Mesangial cell (primary cell): ENCODE measurements at places on chromosomes 1 and 21. TPM values are rescaled to one million over a fixed set of nuclear protein-coding genes. Genes with fewer than 3 reads are reported as not detected.

The TSPAN1 gene
- 2.8 and 10.3 TPM in 2 replicates for total RNA-seq

The RIMKLA gene
- under 0.01 and 0.16 TPM in 2 replicates for total RNA-seq

The FALEC gene
- 0.49 TPM in 1 of 2 replicates, not detected in the other for total RNA-seq

The KCNJ9 gene
- not detected in 2 replicates for total RNA-seq

The EPHB2 gene
- 141 and 181 TPM in 2 replicates for total RNA-seq

The NES gene
- 13.4 and 31.9 TPM in 2 replicates for total RNA-seq

The RRP1 gene
- total RNA-seq = 20.7 and 31.8 TPM in 2 replicates

The SASS6 gene
- 0.51 and 4.2 TPM in 2 replicates for total RNA-seq

The MAGI3 gene
- total RNA-seq = 4.3 and 8.1 TPM in 2 replicates

The HES4 gene
- total RNA-seq = 51.7 and 85.1 TPM in 2 replicates

The MYOM3 gene
- total RNA-seq = 3.6 and 7.0 TPM in 2 replicates

The TTC22 gene
- under 0.01 and 0.76 TPM in 2 replicates for total RNA-seq

The TRAF3IP3 gene
- total RNA-seq = not detected in 2 replicates

The DRAXIN gene
- under 0.01 TPM in 2 replicates for total RNA-seq

The XCL2 gene
- not detected in 2 replicates for total RNA-seq

The ATP1A1 gene
- 165 and 182 TPM in 2 replicates for total RNA-seq

The RAP1GAP gene
- 2.6 and 36.0 TPM in 2 replicates for total RNA-seq

The VTCN1 gene
- total RNA-seq = 0.13 TPM in 1 of 2 replicates, not detected in the other

The BTG3 gene
- 26.4 and 42.7 TPM in 2 replicates for total RNA-seq

The MARK1 gene
- 3.3 and 3.7 TPM in 2 replicates for total RNA-seq

The ZNF683 gene
- total RNA-seq = not detected in 2 replicates

The LRP8 gene
- total RNA-seq = 11.2 and 27.2 TPM in 2 replicates

The LCE3B gene
- not detected in 2 replicates for total RNA-seq

The S100A13 gene
- 146 and 185 TPM in 2 replicates for total RNA-seq

The GBP3 gene
- 9.8 and 16.1 TPM in 2 replicates for total RNA-seq

The TMEM240 gene
- 1.8 and 3.8 TPM in 2 replicates for total RNA-seq

The KCNE2 gene
- total RNA-seq = not detected in 2 replicates

The VAV3 gene
- 1.3 and 5.2 TPM in 2 replicates for total RNA-seq

The PUSL1 gene
- total RNA-seq = 51.6 and 68.0 TPM in 2 replicates

The FCRL2 gene
- total RNA-seq = not detected in 2 replicates
